ENCODE measurements at places on chromosomes 5 and 9.

DNA sequence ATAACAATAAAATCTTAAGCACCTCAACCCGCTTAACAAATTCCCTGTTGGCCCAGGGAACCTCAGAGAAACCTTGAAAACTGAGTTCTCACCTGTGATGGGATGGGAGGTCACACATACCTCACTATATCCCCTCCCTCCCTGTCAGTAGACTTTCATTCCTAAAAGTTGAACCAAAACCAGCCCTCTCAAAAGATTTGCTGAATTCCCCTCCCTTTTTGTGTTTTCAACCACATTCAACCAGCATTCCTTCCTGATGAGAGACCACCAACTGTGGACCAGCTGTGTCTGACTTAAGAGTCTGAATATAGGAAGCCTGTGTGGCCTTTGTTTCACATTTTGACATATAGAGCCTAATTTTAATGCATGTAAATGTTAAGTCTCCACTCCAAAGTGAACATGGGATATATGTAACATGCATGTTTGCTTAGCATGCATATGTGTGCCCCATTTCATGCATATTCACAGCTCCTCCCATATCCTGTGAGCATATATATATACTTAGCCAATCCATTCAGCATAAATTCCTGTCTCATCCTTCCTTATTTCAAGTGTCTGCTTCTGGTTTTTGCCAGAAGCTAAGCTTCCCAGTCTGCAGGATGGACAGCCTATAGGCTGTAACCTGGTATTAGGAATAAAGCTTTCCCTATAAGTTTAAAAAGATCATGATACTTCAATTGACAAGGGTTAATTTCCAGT is 604.6 kb downstream of the PTPRD start:
- DNase-seq, result no peak

DNA sequence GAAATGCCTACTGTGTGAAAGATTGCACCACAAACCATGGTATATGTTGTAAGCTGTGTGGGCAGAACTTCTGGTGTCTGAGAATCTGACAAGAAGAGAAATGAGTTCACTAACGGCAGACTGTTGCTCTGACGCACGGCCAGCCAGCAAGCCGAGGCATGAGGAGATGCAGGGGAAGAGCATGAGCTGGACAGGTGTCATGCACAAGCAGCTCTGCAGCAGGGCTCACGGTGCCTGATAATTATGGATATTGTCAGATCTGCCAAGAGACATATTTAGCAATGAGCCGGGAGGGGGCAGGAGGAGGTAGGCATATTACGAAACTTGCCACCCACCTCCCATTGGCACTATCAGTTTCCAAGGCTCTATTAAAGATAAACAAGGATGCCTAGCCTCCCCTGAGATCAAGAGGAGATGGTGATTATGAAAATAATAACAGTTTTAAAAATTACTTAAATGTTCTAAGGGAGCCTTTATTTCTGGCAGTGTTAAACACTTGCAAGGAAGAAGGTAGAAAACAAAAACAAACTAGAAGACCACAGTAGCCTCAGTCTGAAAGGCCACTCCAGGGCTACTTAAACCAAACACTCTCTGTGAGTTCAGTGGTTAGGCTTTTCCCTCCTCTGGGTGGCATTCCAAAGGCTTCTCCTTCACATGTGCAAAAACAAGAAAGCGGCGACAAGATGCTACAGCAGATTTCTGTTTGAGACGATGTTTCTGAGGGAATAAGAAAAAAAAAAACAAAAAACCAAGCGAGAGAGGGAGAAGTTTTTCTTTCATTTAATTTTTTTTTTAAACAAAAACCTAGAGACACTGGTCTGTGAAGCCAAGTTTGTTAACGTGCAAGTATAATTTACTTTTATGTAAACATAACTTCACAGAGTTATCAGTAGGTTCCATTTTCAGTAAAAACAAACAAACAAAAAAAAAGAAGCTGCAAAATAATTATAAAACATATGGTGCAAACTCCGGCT is 339.5 kb downstream of the BNC2 start:
- no peak for DNase-seq

GRCh38 chr9:91391412-91391811 is 29.7 kb upstream of the AUH start:
- peak; percentile 53 for DNase-seq

DNA sequence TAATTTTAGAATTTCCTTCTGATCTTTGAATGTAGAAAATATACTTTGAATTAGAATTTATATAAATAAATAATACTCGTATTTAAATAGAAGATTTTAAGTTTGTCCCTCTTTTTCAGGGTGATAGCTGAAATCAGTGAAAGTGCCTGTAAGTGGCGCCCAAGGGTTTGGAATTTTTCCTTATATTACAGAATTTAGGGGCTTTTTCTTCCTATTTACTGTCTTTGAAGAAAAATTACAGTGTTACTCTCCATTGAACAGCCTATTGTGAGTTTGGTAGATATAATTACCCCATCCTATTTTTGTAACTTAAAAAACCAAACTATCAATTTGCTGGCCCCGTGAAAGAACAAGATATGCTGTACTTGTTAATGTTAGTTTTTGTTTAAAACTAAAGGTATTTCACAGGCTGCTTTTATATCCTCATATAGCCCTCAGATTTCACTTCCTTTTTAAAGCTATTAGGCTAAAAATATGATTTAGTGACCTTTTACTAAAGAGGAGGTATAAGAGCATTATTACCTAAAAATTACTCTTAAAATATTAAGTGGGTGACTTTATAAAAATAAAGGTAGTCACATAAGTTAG is 3.2 kb downstream of the MAP3K1 start:
- no peak for DNase-seq

GRCh38 chr9:70352802-70353201 is 61.7 kb downstream of the KLF9 start:
- DNase-seq, result no peak

DNA sequence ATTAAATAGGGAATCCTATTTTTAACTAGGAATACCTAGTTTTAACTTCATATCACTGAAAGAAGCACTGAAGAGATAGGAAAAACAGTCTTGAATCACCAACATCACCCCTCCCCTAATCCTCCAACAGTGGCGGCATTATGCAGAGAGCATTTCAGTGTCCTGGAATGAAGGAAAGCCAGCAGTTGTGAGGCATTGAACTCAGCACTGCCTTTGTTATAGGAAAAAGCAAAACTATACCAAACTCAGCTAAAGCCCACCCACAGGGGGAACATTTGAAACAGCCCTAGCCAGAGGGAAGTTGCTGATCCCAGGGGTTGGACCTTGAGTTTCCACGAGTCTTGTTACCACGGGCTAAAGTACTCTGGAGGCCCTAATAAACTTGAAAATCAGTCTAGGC is 310.6 kb upstream of the EDIL3 start:
- DNase-seq, result no peak

GRCh38 chr5:93681432-93681831 is 60.0 kb downstream of the POU5F2 start:
- no peak for DNase-seq

GRCh38 chr9:121937240-121937639 is 155.9 kb downstream of the TTLL11 start:
- DNase-seq, result no peak
